Muscle of back (tissue), 13 donors: ENCODE measurements at places on chromosomes 7 and 10. TPM values are rescaled to one million over a fixed set of nuclear protein-coding genes. Genes with fewer than 3 reads are reported as not detected.

VWDE gene
- 2.3 TPM for polyA plus RNA-seq

GRCh38 chr10:112585126-112585525, 138.1 kb downstream of the VTI1A start:
- DNase-seq: no peak

DNA sequence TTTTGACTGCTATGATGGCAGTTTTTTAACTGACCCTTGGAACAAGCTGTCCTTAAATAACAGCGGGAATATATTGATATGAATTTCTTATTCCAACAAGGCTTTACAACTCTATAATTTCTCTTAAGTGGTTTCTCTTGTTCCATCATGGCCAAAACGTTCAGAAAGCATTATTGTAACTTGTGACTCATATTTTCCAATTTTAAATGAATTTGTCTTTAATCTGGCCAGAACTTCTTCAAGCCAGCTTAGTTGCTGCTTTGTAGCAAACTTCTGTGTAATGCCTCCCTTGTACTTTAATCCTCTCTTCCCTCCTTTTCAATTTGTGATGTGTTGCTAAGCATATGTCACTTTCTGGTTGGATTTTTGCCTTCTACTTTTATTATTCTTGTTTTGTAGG, 271.9 kb downstream of the KIF20B start:
- peak; percentile 31 for DNase-seq

SPDYE8 gene
- 0.12 TPM for polyA plus RNA-seq

DNA sequence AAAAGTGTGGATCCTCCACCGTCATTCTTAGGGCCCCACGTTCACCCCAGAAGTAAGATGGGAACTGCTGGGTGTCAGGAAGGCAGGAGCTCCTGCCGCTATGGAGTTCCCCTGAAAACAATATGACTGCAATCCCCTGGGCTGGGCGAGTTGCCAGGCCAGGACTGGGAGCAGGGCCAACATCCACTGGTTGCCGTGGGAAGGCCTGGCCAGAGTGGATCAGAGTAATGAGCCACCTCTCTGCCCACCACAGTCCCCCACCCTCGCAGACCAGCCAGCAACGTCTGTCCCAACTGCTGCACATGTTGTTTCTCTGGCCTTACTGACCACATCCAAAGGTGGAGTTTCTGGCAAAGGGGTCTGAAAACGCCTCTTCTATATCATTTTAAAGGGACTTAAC, 86.6 kb downstream of the STRA8 start:
- DNase-seq: peak; percentile 56
